RPMI8226 (cell line): ENCODE measurements at places on chromosomes 3 and 15.

- DNase-seq, result peak; percentile 54
Observed at GRCh38 chr15:39804026-39804425, 21.4 kb upstream of the FSIP1 start.

DNA sequence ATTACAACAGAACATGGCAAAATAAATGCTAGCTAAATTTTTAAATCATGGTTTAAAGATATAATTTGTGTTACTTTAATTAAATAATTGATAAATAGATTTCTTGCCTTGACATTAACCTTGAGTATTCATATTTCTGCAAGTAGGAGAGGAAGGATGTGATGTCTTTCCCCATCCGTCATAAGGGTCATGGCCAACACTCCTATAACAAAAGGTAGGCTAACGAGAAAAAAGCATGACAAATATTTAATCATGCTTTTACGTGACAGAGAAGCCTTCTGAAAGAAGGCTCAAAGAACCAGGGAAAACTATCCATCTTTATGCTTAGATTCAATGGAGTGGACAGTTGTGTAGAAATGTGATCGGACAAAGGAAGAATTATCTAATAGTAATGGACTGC is 135.2 kb downstream of the SERPINI1 start:
- DNase-seq, result no peak

GRCh38 chr3:78035131-78035641 is 995.3 kb downstream of the ROBO2 start:
- no peak for DNase-seq

- no peak for DNase-seq
Observed at GRCh38 chr3:11438646-11439045, 166.4 kb downstream of the ATG7 start.

GRCh38 chr3:53711387-53711786 is 134.8 kb downstream of the CHDH start:
- DNase-seq, result no peak

GRCh38 chr3:13654330-13655060 is 105.6 kb downstream of the FBLN2 start:
- DNase-seq, result no peak

- DNase-seq, result no peak
Observed at GRCh38 chr3:19757773-19758172, 176.2 kb downstream of the EFHB start.

DNA sequence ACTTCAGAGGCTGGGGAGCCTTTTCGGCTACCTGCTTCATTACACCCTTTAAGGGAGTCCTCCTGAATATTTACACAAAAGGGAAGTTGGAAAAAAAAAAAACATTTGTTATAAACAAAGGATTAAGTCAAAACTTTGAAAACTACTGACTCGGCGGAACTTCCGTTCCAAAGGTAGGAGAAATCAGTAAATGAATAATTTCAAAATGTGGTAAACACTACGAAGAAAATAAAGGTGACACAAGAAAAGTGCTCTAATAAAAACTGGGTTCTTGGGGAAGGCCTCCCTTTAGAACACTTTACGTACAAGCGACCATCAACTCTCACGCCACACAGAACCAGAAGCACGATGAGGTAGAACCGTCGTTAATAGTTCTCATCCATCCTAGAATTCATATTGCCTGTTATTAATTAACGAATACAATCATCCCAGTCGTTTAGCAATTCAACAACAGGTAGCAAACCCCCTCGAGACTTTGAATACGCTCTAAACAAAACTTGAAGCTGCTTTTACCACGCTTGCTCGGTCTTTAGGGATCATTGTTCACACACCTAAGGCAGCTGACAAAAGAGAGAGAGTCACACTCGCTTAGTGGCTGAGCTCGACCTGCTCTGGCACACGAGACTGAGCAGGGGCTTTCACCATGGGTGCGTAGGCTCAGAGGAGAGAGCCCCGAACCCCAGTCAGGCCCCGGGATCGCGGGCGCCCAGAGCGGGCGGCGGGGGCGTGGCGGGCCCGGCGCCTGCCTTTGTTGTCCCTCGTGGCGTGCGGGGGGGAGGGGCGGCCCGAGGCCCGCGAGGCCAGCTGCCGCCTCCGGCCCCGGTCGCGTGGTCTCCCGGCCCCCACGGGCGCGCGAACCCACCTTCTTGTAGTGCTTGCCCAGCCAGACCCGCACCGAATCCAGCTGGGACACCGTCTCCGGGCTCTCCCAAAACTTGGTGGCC is 680 bp downstream of the SMARCC1 start:
- peak; percentile 75 for DNase-seq

GRCh38 chr15:39851500-39852092 is 68.5 kb downstream of the GPR176 start:
- DNase-seq, result no peak

- no peak for DNase-seq
Observed at GRCh38 chr15:85415783-85416182, 35.4 kb downstream of the AKAP13 start.

DNA sequence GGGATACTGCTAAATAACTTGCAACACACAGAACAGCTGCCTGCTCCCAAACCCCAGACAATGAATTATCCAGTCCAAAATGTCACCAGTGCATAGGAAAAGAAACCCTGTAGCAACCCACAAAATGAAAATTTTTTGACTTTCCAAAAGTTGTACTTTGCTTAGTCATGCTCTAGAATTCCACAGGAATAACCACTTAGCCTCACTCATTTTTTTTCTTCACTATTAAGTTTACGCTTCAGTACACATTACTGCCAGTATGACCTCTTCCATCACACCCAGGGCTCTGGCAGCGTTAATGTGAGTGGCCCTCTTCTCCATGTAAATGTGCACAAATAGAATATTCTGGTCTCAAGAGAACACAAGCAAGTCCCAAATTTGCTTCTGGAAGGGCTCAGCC is 259.8 kb downstream of the MAGI1 start:
- DNase-seq, result no peak

DNA sequence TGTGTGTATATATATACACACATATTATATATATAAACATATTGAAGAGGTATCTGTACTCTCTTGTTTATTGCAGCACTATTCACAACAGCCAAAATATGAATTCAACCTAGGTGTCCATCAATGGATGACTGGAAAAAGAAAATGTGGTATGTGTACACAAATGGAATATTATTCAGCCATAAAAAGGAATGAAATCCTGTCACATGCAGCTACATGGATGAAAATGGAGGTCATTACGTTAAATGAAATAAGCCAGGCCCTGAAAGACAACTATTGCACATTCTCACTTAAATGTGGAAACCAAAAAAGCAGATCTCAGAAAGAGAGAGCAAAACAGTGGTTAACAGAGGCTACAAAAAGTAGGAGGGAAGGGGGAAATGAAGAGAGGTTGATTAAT is 49.5 kb downstream of the CEP70 start:
- no peak for DNase-seq

DNA sequence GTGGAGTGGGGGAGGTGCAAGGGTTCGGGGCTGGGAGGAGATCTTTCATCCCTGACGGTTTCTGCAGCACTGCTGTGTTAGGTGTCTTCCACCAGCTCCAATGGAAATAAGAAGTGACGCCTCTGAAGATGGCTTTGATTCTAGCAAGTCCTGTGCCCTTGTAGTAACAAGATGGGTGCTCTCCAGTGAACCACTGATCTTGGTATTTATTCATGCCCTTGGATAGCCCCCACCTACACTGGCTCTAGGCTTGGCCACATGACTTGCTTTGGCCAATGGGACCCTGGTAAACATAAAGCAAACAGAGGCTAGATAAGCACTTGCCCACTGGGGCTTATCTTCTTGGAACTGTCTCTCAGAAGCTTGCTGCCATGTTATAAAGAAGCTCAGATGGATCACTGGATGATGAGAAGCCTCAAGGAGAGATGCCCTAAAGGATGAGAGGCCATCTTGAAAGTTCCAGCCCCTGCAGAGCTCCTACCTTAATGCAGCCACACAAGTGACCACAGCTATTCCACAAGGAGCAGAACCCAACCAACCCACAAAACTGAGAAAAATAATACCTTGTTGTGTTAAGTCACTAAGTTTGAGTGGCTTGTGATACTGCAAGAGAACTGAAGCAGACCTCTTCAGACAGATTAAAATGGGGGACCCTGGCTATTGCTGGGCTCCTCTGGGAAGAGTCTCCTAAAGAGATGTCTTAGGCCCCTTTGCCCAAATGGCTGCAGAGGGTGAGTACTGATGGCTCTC is 137.9 kb downstream of the PDCD6IP start:
- DNase-seq, result no peak

- no peak for DNase-seq
Observed at GRCh38 chr3:98877132-98877531, 24.4 kb downstream of the DCBLD2 start.

GRCh38 chr3:46395210-46395661 is 11.6 kb downstream of the CCR5AS start:
- peak; percentile 28 for DNase-seq

- DNase-seq, result no peak
Observed at GRCh38 chr3:162629372-162629771, 1132.8 kb downstream of the OTOL1 start.

GRCh38 chr15:48447657-48448056 is 116.4 kb downstream of the DUT start:
- DNase-seq, result no peak

DNA sequence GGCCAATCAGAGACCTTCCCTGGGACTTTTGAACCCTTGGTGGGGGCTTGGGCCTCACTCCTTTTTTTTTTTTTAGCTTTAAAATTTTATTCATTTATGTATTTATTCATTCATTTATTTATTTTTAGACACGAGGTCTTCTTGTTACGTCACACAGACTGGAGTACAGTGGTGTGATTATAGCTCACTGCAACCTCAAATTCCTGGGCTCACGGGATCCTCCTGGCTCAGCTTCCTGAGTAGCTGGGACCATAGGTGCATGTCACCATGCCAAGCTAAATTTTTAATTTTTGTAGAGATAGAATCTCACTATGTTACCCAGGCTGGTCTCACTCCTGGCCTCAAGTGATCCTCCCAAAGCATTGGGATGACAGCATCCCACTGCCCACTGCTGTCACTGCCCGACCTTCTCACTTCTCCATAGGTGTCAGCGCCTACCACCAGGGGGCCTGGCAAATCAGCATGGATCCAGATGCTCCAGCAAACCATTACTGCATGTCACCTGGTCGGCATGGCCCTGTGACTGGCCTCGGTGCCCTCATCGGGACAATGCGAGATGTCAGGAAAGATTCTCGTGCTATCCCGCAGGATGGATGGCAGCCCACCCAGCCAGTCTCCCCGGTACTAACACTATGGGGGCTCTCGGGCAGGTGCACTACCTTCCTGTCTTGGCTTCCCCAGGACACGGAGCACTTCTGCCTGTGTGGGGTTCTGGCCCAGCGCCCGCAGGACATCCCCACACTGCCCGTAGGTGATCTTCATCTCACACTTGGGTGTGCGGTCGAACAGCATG is 3.0 kb downstream of the MYL3 start:
- DNase-seq, result peak; percentile 68

DNA sequence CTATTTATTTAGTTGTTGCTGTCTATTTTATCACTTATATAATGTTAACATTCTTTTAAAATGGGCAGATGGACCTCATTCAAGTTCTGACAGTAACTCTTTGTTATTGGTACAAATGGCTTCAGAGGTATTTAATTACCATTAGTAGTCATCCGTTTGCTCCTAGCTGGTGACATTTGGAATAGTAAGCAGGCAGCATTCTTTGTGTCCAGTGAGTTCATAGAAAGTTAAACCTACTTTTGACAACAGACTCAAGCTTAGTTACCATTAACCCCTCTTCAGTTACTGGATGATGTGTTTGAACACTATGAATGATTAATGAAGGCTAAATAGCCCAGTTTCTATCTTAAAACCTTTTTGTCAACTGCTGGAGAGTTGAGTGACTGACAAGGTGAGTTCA is 500.7 kb upstream of the ATP11B start:
- no peak for DNase-seq

DNA sequence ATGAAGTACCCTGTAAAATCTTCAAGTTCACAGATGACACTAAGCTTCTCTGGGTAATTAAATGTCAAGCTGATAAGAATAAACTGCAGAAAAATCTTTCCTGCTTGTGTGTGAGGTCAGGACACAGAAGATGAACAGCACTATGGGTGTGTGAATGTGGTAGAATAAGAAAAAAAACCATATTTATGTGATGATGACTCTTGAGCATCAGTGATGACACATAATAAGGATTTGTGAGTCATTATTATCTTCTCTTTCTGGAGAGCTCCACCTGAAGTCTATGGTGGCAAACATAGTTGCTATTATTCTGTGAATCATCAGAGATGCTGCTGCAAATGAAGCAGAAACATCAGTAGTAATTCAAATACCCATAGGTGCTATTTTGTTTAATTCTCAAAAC is 422.4 kb downstream of the DIPK2A start:
- no peak for DNase-seq

DNA sequence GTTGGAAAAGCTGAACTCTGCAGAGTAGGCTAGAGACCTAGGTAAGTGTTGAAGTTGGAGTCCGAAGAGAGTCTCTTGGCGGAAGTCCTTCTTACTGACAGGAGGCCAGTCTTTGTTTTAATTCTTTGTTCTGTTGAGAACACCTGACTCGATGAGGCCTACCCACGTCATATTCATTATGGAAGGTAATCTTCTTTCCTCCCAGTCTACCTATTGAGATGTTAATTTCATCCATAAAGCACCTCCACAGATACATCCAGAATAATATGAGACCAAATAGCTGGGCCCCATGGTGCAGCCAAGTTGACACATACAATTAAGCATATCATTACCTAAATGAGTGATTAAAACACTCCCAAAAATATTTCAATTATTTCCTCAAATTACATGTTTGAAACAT is 515.5 kb downstream of the CADM2 start:
- no peak for DNase-seq

GRCh38 chr3:101133652-101134051 is 140.4 kb upstream of the ABI3BP start:
- no peak for DNase-seq

GRCh38 chr3:17605032-17605431 is 137.4 kb downstream of the TBC1D5 start:
- no peak for DNase-seq

DNA sequence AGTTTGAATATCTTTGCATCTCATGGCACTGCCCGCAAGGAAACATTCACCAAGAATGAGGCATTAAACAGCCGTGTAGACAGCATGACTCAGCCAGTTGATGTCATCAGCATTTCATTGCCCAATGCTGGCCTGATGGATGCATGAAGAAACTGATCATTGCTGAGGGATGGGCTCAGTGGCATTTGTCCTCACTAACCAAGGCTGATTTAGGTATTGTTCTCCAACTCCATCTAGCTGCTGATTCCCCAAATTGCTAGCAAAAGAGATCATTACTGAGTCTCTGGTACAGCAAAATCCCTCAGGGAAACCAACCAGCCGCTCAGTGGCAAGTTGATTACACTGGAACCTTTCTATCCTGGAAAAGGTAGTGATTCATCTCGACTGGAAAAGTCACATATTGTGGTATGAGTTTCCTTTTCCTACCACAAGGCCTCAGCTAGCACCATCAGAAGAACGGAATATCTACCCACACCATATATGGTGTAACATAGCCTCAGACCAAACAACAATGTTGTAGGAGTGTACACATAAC is 186.5 kb upstream of the GAP43 start:
- no peak for DNase-seq

- DNase-seq, result no peak
Observed at GRCh38 chr3:107939691-107940442, 151.0 kb downstream of the CD47 start.
